Inflammatory macrophage treated with lipopolysaccharide for 1 hour (primary cell): ENCODE measurements at places on chromosomes 2 and 18.

- no peak for DNase-seq
Measured at GRCh38 chr2:194591192-194591591, 1065.8 kb upstream of the SLC39A10 start.

- no peak for DNase-seq
Measured at GRCh38 chr2:18566145-18566769, 5.8 kb upstream of the RDH14 start.

DNA sequence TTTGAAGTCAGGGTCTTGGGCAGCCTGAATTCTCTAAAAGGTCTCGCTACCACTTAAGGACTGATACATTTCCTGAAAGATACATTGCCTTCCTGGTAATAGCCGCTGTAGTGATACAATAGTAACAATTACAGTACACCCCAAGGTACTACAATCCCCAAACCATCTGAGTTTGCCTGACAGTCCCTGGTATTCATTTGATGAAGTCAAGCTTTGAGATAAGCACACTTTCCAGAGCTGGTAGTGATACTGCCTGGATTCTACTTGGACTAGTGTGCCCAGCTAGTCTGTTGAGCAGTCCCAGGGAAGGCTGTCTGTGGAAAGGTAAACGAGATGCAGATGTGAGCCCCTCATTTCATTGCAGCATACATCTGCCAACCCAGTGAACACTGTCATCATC lies 24.4 kb upstream of the ITGB6 start:
- no peak for DNase-seq

DNA sequence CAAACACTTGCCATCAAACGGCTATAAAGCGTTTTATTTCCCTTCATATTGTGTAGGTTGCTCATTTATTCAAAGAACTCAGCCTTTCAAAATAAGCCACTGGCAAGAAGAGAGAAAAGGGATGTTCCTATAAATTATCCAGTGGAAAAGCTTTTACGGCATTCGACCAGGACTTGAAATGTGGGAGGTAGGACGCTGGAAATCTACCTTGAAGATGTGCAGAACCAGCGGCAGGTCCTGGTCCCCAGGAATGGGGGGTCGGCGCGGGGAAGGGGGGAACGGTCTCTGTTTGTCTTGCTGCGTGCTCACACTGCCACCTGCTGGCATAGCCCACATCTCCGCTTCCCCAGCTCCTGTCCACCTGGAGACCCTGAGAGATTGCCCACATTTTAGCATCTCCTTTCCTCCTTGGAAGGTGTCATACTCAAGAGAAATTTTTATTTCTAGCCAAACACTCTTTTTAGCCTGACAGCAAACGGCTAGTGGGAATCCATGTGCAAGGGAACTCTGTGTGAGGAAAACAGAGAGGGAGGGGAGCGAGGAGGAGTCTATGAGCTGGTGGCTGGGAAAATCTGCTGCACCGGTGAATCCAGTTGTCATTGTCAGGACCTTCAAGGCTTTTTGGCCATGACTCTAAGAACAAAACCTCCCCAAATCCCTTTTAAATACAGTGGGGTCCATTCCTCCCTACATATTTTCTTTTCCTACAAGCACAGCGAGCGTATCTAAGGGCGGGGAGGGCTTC lies 349.0 kb upstream of the PKDCC start:
- DNase-seq, result no peak

DNA sequence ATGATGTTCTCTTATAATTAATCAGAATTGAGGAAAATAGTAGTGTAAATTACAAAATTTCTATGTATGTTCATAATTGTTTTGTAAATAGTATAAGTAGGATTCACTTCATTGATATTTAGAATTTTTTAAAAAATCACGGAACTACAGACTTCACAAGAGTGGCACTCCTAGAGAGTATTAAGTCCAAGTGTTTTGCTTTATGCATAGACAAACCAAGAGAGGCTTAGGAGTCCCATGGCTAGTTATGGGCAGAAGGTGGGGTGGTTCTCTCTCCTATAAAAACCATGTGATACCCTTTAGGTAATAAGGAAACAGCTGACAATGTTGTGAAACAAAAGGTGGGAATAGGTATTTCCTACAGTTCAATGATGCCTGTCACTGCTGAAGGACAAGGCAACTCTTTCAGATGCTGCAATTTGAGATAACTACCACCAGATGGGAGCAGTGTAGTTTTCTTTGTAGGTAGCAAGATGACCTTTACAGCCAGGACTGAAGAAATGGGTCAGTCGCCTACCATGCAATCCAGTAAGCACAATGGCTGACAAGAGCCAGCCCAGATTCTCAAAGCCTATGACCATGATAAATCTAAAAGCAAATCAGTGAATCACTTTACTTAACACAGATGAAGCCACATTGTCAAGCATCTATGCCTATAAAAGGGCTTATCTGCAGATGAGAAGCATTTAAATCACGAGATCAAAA lies 83.9 kb downstream of the AAK1 start:
- DNase-seq, result peak; percentile 68

DNA sequence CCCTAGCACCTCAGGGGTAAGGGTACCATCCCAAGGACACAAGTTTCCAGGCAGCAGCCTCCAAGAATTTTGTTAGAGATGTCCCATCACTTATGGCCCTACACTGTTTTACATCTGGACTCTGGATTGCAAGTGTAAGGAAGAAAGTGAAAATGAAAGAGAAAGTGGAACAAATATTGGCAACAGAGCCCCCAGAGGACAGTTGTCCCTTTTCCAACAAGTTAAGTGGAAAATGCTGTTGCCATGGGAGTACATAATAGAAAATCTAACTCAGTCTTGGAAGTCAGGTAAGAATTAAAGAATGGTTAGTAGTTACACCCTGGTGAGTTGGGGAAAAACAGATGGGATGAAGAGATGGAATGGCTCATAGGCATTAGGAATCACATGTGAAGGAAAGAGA lies 50.6 kb downstream of the TTC21B start:
- DNase-seq, result peak; percentile 33

DNA sequence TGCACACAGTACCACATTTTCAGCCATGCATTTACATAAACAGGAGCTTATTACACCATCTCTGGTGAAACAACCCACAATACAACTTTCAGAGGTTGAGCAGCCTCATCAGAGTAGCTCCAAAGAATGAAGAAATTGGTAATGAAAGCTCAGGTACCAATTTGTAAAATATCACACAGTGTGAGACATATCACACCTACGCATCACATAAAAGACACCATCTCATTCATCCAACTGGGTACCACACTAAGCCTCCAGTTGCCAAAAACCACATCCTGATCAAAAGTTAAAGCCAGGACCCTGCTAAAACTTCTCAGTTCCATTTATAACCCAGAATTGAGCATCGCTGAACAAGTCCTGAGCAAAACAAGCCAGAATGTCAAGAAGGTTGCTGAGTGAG lies 4.6 kb downstream of the TMEM163 start:
- DNase-seq, result no peak

DNA sequence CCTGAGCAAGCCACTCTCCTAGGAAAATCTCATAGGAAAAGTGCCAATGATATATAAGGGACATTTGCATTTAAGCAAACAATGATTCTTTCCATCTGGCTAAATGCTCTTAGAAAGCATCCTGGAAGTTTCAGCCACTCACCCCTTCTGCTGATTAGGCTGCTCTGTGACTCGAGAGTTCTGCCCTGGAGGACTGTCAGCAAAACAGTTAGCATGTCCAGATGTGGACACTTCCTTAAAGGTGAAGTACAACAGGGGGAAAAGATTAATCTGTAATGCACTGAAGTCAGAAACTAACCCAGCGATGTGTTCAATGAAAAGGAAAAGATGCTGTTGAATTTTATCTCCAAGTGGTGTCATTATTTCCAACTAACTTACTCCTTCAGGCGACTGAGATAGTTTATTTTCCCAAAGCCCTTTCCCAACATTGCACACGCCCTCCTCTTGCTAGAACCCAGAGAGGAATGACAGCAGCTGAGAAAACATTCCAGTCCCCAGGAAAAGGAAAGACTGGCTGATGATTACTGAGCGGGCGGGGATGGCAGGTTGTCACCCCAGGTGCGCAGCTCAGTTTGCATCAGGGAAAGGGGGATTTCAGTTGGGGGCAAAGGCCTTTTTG lies 214.0 kb downstream of the SS18 start:
- no peak for DNase-seq

DNA sequence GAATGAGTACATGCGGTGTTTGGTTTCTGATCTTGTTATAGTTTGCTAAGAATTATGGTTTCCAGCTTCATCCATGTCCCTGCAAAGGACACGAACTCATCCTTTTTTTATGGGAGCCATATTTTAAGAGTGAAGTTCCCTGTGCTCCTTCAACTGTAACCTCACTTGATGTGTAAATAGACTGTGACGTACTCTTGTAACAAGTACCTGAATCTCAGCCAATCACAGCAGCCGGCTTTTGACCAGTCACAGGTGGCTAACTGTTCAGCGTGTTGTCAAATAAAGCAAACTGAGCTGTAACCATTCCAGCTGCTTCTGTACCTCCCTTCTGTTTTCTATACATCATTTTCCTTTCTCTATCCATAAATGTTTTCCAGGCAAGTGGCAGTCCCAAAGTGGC lies 774.3 kb upstream of the HS6ST1 start:
- DNase-seq, result no peak

- DNase-seq, result no peak
Measured at GRCh38 chr2:27275211-27276150, at the start of gene DNAJC5G. Gene DNAJC5G (plus strand): TSS chr2:27275433. CDS start chr2:27276729, 1,296 bp downstream.

DNA sequence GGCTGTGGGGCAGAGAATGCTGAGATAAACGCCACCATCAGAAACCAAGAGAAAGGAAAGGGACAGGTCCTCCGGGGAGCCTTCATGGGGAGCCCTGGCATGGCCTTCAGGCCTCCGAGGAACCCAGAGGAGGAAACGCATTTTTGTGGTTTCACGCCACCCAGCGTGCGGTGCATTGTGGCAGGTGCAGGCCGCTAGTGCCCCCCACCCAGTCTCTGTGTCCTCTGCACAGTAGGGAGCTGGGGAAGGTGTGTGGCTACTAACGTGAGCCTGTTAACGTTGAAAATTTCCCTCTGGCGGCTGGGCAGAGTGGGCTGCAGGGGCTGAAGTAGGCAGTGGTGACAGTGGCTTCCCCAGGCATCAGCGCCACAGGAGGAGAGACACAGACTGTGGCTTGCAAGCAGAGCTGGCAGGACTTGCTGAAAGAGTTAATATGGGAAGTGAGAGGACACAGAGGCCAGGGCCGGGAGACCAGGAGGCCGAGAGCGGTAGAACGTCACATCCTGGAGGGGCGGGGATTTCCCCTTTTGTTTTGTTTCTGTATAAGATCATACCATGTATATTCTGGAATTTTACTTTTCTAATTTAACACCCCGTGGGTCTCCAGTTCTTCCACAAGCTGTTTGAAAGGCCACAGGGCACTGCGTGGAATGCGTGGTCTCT lies 166.9 kb downstream of the GBX2 start:
- DNase-seq, result no peak

DNA sequence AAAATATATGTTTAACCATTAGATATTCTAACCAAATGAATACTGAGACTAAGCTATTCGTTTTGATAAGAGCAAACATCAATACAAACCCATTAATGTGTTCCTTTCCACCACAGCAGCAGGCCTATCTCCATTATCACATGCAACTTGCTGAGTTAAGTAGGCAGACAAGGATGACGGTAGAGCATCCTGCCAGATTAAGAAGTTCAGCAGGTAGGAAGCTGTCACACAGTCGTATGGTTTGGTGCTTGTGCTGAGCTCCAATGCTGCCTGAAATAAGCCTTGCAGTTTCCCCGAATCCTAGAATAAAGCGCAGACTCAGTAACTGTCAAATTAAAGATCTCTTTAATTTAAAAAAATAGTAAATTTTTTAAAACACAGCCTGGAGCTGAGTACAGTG lies 39.6 kb downstream of the THADA start:
- DNase-seq, result no peak

DNA sequence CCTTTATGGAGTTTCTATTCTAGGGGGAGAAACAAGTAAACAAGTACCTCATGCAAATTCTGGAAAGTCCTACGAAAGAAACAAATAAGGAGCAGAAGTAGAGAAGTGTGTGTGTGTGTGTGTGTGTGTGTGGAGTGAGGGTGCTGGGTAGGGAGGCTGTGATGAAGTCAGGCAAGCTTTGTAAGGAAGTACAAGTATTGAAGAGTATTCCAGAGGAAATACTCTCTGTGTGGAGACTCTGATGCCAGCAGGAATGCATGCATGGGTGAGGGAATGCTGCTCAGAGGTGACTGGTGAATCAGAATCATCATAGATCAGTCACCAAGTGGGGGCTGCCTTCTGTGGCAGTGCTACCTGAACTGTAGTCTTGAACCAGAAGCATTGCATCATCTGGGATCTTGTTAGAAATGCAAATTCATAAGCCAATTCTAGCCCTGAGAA lies 34.5 kb downstream of the SLC4A3 start:
- no peak for DNase-seq

DNA sequence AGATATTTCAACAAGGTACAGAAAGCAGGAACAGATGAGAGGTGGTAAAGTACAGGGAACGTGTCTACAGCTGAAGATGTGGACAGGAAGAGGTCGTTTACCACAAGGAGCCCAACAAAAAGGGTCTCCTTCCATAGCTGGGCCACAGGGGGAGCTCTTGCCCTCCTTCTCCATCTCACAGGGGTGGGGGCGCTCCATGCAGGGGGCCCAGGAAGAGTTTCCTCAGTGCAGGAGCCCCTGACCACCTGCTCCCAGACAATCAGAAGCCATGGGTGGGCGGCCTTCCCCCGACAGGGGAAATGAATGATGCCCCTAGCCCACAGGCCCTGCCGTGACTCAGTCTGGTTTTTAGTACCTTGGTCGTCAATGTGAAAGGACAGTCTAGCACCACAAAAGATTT lies 163.6 kb upstream of the ZNF516 start:
- no peak for DNase-seq
